ENCODE measurements at places on chromosomes 4 and X.
A peak's percentile ranks its signal among the peaks of the same experiment; 100 is the strongest.

DNA sequence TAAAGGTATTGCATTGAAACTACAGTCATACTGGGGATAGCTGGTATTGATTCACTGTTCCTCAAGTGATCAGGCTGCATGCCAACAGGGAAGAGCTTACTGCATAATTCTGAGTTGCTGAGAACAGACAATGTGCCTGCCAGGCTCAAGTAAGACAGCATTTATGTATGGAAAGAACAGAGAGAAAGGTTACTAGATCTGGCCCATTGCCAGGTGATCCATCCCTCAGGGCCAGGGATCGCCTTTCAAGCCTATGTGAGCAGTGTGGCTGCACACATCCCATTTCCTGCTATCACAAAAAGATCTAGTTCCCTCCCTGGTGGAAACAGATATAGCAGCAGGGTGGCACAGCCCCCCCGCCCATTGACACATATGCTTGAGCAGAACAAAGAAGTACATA is 254.0 kb downstream of the TMA16 start:
- no peak for DNase-seq

- DNase-seq = no peak
These were observed 52.0 kb upstream of the WDR17 start for GRCh38 chr4:176013476-176014247.

DNA sequence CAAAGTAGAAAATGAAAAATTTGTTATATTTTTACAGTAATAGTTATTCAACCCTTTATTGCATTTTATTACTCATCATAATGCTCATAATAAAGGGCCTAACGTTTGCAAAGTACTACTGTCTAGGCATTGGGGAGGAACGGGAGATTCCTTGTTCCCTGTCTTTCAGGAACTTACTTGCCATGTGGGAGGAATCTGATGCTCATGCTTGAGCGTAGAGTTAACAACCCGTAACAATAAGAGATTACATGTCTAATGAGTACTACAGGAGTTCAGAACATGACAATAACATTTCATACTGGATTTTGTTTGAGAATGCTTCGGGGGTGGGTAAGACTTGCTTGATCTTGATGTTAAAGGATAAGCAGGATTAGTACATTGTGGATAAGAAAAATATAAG is 2.9 kb downstream of the CCSER1 start:
- DNase-seq = no peak

GRCh38 chr4:119666653-119667091 is 38.1 kb upstream of the PDE5A start:
- no peak for DNase-seq

- no peak for DNase-seq
These were observed 95.5 kb downstream of the C4orf51 start for GRCh38 chr4:145775406-145775805.

GRCh38 chrX:78747489-78747888 is at the start of gene LPAR4:
Gene LPAR4 (plus strand): TSS chrX:78747720. CDS start chrX:78754870, 7,150 bp downstream.
- DNase-seq = no peak

- DNase-seq = no peak
These were observed 227.0 kb downstream of the C4orf33 start for GRCh38 chr4:129322920-129323319.

DNA sequence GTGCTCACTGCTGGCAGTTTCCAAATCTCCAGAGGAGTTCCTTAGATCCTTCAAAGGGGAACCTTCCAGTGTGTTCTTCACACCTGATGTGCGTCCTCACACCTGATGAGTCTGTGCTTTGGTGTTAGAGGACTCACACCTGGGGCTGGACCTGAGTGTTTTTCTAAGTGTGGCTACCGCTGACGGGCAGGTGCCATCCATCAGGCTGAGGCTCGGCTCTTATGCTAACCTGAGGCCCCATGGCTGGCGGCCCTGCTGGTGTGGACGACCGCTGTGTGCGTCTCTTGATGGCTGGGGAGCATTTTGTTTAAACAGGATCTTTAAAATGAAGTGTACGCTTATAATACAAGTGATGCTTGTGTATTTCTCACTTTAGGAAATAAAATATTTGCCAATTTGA is 28.4 kb downstream of the PCGF3 start:
- no peak for DNase-seq

GRCh38 chr4:133424605-133425004 is 275.5 kb downstream of the PCDH10 start:
- DNase-seq = no peak

DNA sequence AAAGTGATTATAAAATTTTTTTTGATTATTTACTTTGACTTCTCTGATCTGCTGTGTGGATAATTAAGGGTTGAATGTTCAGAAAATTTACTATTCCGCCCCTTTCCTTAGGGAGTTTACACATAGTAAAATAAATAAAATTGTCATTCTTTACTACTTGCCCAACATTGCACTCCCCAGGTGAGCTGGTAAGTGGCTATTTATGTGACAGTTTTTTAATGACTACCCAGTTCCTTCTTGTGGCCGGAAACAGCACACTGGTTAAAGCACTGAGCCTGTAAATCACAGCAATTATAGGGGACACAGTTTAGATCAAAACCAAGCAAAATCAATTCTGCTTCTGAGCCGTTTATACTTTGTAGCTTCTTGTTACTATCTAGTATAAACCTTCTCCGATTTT is 158.1 kb downstream of the FHIP1A start:
- DNase-seq = no peak

DNA sequence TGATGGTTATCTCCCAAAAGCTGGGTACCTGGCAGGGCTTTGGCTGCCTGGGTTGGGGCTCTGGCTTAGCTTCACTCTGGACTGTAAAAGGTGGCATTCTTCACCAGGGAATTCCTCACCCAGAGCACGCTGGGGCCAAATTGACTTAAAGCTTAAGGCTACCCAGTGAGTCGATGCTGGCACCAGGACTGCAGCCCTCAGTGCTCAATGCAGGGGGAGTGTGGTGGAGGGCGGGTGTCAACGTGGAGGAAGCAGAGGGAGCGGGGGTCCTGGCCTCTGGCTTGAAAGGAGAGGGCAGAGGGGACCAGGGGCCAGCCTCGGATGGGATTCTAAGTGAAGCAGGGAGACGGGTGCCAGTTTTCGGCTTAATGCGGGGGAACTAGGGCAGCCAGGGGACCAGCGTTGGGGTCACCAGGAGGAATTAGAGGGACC is 446 bp upstream of the FAM50A start:
- no peak for DNase-seq

DNA sequence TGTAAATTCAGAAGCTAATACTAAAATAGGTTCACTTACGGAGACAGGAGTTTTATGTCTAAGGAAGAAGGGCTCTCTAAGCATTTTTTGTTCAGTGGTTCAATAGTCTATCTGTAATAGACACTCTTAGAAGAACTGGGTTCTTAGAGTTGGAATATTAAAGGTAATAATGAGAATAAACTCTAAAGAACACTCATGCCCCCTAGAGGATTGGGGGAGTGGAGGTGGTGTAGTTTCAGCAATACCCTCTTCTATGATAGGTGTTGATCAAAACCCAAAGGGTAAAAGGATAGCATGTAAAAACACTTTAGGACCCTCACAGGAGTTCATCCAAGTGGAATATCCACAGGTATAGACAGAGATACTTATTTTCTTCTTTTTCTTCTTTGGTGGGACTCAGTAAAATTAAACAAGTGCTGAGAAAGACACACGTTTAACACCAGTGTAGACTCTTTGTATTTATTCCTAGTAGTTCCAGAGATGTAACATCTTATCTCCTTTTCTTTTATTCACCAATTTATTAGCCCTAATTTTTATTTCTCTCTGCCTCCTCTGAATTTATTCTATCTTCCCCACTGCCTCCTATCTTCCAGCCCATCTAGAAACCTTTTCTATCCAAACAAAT is 25.7 kb upstream of the MND1 start:
- DNase-seq = peak; percentile 59

- DNase-seq = no peak
These were observed 154.9 kb upstream of the PJA1 start for GRCh38 chrX:69320116-69320515.

GRCh38 chr4:15719506-15719905 is 16.6 kb downstream of the BST1 start:
- DNase-seq = no peak

- no peak for DNase-seq
These were observed 73.8 kb downstream of the ZNF518B start for GRCh38 chr4:10383417-10383816.

DNA sequence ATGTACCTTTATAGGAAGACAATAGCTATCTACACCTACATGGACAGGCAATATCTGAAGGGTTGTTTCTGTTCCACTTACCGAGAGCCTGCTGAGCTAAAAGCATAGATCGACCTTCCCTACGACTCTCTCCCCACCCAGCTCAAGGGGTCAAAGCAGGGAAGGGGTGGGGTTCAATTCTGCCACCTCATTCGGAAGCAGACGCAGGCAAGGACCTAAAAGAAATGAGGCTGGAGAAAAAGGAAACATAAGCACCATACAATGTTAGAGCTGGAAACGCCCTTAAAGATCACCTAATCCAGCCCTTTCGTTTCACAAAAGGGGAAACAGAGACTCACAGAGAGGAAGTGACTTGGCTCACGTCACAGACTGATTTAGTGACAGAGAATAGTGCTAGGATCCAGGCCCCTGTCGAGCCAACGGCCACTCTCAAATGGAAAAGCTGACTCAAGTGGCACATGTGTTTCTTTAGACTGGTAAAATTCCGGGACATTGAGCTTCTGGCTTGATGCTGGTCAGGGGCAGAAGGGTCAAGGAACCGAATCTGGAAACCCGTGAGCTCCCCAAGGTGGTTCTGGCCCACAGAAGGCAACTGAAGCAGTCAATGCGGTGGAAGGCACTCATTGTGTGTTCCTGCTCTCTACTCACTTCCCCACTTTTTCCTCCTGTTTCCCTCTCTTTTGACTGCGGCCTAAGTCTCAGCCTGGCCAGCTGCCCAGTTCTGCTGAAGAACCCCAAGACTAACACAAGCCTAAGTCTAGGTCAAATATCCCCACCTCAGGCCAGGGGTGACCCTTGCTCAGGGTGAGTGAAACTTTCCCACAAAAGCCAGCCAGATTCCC is 7.5 kb downstream of the SEPTIN6 start:
- DNase-seq = no peak

DNA sequence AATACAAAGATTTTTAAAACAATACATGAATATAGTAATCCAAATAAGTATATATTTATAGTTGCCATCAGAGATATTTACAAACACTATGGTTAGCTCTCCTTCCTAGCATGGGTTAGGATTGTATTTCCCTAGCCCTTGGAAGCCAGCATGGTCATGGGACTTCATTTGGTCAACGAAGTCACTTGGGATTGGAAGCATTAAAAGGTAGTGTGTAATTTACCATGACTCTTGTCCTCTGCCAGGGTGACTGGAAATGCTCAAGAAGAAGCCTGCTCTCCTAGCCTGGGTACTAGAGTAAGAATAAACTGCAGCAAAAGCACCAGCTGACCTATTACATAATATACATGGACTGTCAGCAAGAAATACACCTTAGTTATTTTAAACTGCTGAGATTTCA is 102.9 kb downstream of the COL25A1 start:
- no peak for DNase-seq

- DNase-seq = no peak
These were observed 28.9 kb upstream of the MTMR1 start for GRCh38 chrX:150664290-150664689.

DNA sequence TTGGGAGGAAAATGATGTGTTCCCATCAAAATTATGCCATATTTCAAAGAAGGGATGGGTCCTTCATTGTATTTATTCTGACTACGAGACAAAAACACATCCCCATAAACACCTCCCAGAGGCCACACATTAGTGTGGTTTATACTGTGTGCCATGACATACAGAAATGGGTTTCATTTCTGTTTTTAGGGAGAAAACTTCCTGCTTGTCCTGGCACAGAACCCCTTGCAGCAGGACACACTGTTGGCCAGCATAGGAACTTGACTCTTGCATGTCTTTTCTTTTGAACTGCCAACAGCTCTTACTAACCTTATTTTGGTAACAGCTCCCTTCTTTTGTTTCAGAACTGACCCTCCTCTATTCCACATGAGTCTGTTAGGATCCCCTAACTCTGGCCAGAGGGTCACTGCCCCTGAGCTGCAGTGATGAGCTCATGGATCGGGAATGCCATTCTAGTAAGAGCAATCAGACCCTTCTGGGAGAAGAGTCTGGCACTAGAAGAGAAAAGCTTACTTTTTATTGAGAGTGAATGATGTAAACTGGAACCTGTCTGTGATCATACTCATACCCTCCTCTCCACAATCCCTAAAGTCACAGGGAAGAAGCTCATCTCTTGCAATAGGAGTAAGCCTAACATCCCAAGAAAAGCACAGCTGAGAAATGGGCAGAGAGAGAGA is 86.4 kb downstream of the SMIM20 start:
- no peak for DNase-seq

DNA sequence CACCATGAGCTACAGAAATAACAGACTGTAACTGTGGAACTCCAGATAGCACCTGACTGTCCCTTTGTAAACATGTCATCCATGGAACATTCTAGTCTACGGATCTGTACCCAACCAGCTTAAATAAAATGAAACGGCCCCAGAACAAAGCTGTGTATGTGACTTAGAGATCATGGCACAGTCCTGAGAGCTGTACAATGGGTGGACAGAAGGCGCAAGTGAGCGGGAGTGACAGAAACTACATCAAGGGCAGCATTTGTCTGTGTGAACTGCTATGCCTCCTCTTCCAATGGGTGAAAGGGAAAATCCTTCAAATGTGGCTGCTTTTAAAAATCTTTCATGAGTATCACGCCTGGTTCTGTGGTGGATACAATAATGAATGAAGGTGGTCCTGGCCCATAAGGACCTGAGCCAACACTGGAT is 72.5 kb downstream of the FAT1 start:
- peak; percentile 44 for DNase-seq

GRCh38 chr4:101000496-101000895 is 346.8 kb downstream of the PPP3CA start:
- DNase-seq = no peak

DNA sequence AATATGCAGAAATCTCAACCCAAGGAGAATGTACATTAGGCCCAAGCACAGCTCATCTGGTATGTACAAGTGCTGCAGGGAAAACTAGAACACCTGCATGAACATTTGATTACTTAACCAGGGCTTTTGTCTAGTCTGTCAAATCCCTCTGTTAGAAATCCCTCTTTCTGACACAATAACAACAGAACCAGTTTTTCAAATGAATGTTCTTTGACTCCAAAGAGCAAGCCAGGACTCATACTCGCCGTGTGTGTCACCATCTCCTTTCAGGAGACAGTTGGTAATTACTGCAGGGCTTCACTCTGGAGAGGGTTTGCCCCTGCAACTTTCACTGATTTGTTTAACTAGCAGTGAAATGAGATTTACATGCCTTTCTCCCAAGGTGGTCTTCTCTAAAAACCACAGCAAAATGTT is 143.0 kb upstream of the FAM241A start:
- peak; percentile 13 for DNase-seq

GRCh38 chr4:85747882-85748491 is 273.0 kb downstream of the ARHGAP24 start:
- peak; percentile 14 for DNase-seq

GRCh38 chrX:140297273-140297672 is 207.6 kb downstream of the SOX3 start:
- DNase-seq = no peak

Data from T47D (cell line).